Stimulated activated CD4-positive, alpha-beta T cell treated with anti-CD3 and anti-CD28 coated beads, Interleukin-1b, Interleukin-23, amount 100 ng/mL, for 24 hours (primary cell): ENCODE measurements at places on chromosomes 3 and 15.

GRCh38 chr15:64599716-64600115, 139.3 kb downstream of the ZNF609 start:
- no peak for DNase-seq

GRCh38 chr15:71472566-71472965, 337.8 kb upstream of the NR2E3 start:
- DNase-seq, result no peak

GRCh38 chr3:33795856-33796536, 2.4 kb upstream of the PDCD6IP start:
- no peak for DNase-seq

DNA sequence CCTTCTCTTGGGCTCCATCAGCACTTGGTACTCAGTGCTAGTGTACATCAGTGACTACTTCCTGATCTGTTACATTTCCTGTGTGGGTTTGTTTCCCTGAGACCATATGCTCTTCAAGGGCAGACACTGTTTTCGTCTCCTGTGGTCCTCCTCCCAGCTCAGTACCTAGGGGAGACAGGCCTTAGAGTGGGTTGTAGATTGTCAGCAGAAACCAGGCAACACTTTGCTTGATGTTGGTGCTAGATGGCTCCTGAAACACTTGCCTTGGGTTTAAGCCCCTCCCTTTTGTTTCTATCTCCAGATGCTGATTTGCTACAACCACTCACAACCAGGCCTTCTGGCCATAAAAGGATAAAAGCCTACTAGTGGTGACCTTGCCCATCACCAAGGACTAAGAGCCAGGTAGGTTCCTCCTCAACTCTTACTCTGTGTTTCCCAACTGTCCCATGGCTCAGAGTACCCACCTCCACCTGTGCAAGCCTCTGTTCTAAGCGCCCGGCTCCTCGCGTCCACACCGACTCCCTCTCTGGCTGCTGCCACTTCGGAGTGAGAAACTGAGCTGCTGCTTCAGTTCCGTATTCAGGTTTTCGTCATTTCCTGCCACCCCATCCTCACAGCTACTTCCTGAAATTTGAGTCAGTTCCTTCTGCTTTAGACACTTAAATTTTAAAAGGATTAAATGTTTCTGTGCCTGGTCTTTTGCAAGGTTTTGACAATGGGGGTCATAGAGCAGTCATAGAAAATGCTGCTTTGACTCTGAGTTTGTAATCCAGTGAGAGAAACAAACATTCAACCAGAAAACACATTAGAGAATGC, at the start of gene HCLS1:
Gene HCLS1 (minus strand): TSS at position 548 of the 816 bp plus-strand sequence. CDS start 2,556 bp downstream, outside the sequence.
- DNase-seq, result peak; percentile 48

GRCh38 chr3:107524841-107525643, 2.3 kb downstream of the BBX start:
- peak; percentile 17 for DNase-seq

- DNase-seq, result no peak
Measured at GRCh38 chr3:112667599-112667998, 26.7 kb upstream of the CCDC80 start.

- DNase-seq, result no peak
Measured at GRCh38 chr3:106850437-106850836, 526.8 kb upstream of the CCDC54 start.

DNA sequence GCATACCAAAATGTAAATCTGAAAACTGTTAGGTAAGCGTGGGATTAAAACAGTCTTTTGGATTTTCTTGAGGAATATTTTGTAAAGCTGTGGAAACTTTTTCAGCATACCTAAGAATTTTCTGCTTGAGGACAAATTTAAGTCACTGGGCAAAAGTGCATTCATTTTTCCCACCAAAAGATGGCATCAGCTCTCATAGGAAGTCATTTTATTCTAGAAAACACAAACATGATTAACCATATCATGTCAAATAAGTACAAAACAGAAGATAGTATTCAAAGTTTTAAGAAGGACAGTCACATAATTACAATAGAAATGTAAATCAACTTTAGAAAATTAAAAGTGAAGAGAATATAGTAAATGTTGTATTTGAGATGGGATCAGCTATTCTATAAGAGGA, 63.5 kb downstream of the SLC49A4 start:
- DNase-seq, result no peak

GRCh38 chr3:19485267-19485666, 337.0 kb downstream of the KCNH8 start:
- DNase-seq, result no peak

- DNase-seq, result no peak
Measured at GRCh38 chr3:43255662-43256061, 30.7 kb upstream of the SNRK start.

DNA sequence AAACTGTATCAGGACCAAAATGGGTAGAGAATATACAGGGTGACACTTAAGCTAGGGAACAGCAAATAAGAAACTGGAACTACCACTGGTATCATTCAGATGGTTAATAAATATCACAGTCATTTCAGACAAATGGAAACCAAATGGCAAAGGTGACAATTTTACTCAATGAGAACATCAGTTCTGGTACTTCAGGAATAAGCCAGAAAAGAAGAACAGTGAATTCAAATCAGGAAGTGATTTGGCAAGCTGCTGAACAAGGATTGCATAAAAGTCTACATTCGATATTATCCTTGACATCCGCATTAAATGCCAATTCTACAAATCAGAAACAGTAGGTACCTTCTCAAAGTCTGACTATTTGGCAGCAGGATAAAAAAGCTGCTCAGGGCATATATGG, 23.5 kb upstream of the STIMATE start:
- no peak for DNase-seq

DNA sequence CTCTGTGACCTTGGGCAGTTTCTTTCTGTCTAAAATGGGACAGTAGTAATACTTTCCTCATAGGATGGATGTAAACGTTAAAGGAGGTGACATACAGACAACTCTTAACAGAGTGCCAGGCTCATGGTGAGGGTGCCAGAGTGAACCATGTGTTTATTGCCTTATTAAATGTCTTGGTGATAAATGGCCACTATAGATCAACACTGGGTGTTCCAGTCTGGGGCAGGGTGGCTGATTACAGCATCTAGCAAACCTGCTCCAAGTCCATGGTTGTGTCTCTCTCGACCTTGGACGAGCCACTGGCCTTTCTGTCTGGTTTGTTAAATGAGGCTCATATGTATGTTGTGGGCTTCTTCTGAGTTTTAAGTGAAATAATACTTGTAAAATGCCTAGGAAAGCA, 75.1 kb downstream of the TRAK1 start:
- no peak for DNase-seq

DNA sequence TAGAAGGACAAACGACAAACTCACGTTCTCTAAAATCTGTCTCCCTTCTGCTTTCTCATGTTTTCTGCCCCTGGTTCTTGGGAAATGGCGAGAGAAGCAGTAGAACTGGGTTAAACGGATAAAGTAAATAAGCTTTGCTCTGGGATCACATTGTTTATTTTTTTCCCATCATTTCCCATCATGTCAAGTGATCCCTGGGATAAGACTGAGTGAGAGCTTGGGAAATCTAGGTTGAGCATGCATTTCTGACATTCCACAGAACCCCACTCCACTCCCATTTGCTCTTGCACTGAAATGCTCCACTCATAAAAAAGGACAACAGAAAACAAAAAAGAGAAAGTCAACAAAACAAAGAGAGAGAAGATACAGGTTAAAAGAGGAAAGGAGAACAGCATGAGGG, 69.1 kb downstream of the SEMA6D start:
- DNase-seq, result no peak

GRCh38 chr3:156626104-156626503, 48.3 kb upstream of the TIPARP start:
- DNase-seq, result no peak

GRCh38 chr15:58981808-58982475, 5.5 kb upstream of the RNF111 start:
- no peak for DNase-seq

- no peak for DNase-seq
Measured at GRCh38 chr3:51862886-51863285, 1.5 kb downstream of the IQCF2 start.

GRCh38 chr3:50503504-50504342, at the start of gene CACNA2D2:
Gene CACNA2D2, minus strand, starts transcription at chr3:50503634. Its CDS starts 211 bp downstream, at chr3:50503423.
- DNase-seq, result peak; percentile 32

DNA sequence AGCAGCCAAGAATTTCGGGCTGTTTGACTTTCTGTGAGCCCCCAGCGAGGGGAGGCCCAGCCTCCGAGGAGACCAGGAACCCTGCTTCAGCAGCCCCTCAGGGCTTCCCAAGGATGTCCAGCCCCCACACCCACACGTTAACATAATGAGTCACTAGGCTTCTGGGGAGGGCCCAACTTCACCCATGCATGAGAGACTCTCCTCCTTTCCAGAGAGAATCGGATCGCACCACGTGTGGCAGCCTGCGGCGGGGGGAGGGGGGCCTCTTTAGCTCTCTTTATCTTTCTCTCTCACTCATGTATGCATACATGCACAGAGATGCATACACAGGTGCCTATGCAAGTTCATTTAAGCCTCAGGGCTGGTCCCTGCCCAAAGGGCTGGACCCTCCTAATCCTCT, 3.1 kb upstream of the AP2M1 start:
- DNase-seq, result no peak

DNA sequence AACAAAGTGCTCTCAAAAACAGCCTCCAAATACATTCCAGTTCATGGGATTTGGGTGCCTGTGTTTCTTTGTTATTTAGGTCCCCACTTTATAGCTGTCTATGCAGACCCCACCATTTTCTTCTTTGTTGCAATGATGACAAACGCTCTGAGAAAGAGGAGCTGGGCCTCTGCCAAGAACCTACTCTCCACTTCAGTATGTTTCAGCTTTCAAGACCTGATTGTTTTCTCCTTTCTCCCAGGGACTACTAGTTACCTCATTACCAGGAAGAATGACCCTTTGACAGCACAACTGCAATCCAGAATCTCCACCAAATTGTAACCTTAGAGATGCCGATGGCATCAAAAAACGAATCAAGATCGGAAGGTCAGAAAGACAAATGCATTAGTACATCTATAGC, 236.8 kb downstream of the MEIS2 start:
- no peak for DNase-seq

- no peak for DNase-seq
Measured at GRCh38 chr15:38212729-38213351, 39.8 kb upstream of the SPRED1 start.

DNA sequence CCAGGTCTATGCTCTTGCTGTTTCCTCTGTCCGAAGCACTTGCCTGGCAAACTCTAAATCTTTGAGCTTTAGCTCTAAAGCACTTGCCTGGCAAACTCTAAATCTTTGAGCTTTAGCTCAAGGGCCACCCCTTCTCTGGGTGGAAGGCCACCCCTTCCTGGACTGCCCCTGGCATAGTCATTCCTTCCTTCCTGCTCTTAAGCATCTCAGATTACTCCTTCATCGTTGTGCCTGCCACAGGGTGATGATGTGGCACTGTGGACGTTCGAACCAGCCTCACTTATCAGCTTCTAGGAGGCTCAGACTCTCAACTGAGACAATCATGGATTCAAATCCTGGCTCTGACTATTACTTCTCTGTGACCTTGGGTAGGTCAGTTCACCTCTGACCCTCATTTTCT, 10.5 kb upstream of the CRABP1 start:
- no peak for DNase-seq

DNA sequence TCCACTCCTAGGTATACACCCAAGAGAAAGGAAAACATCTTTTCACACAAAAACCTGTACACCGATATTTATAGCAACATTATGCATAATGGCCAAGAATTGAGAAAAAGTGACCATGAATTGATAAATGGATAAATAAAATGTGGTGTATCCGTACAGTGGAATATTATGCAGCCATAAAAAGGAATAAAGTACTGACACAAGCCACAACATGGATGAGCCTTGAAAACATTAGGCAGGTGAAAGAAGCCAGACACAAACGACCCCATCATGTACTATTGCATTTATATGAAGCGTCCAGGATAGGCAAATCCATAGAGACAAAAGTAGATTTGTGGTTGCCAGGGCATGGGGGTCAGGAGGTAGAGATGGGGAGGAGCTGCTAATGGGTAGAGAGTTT, 64.2 kb upstream of the SLC6A6 start:
- DNase-seq, result no peak

GRCh38 chr3:196499807-196500524, 3.6 kb downstream of the RNF168 start:
- DNase-seq, result no peak

- no peak for DNase-seq
Measured at GRCh38 chr3:166190360-166190759, 353.1 kb upstream of the BCHE start.

- DNase-seq, result no peak
Measured at GRCh38 chr3:191240486-191240885, 41.4 kb downstream of the OSTN start.

DNA sequence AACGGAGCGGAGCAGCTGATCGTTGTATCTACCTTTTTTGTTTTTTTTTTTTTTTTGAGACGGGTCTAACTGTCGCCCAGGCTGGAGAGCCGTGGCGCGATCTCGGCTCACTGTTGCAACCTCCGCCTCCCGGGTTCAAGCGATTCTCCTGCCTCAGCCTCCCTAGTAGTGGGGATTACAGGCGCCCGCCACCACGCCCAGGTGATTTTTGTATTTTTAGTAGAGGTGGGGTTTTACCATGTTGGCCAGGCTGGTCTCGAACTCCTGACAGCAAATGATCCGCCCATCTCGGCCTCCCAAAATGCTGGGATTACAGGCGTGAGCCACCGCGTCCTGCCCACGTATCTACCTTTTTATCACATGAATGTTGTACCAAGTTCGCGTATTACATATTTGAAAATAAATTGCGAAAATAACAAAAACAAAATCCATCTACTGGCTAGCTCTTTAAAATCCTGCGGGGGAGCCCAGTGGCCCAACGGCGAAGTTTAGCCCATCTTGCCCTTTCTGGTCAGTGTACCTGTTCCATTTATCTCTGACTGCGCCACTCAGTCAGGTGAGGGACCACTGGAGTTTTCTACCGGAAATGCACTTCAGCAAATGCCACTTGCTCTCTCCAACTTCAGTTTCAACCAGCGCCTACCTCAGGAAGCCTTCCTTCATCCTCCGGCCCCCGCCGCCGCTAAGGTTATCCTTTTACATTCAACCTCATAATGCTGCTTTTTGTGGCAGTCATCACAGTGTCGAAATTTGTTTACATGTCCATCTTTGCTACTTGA, 1.2 kb upstream of the EIF3J start:
- DNase-seq, result no peak

- DNase-seq, result peak; percentile 80
Measured at GRCh38 chr3:184017672-184018423, at the start of gene ABCC5. Gene ABCC5, minus strand, starts transcription at chr3:184017884. Its CDS starts 3,492 bp downstream, at chr3:184014392.

GRCh38 chr3:148092624-148093347, 604.9 kb upstream of the AGTR1 start:
- no peak for DNase-seq

- DNase-seq, result no peak
Measured at GRCh38 chr3:116870379-116870778, 160.8 kb downstream of the TUSC7 start.

GRCh38 chr3:54349691-54350090, 227.3 kb downstream of the CACNA2D3 start:
- no peak for DNase-seq

DNA sequence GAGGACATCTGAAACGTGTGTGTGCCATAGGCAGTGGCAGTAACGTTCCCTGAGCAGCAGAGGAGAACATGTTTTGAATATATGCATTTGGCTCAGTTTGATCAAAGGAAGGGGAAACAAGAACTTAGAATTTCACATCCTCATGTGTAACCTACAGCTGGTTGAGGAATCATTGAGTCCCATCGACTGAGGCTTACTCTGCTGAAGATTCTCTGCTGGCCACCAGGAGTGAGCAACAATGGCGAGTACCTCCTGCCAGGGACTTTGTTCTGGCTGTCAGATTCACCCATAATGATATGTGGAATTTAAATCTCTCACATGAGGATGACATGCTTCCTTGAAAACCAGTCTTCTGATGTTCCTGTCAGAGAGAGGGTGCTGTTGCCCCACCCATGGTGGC, 21.3 kb downstream of the GORASP1 start:
- DNase-seq, result no peak
